ENCODE measurements at places on chromosomes 6 and 20.
A peak's percentile ranks its signal among the peaks of the same experiment; 100 is the strongest.

GRCh38 chr6:36848658-36849441 is 9.6 kb upstream of the CPNE5 start:
- DNase-seq = peak; percentile 26

- no peak for DNase-seq
Measured at GRCh38 chr20:62628691-62629090, 13.6 kb upstream of the SLCO4A1 start.

DNA sequence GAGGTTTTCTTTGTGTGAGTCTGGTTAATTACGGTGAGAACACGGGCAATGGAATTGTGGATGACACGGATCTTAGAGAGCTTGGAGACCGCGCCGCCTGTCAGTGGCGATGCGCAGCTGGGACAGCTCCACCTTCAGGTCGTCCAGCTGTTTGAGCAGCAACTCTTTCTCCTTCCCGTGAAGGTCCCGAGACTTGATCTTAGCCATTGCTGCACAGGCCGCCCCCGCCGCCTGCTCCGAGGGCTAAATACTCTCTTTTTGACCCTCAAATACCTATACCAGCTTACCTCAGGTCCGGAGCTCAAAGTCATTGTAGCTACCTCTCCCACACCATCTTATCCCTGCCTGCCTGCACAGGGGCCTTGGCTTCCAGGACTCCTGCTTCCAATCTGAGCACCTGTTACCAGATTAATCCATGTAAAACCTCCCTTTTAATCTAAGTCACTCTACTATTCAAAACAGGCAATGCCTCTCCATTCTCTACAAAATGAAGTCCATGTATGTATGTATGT is 100.2 kb downstream of the PREP start:
- DNase-seq = no peak

- no peak for DNase-seq
Measured at GRCh38 chr6:12577124-12577850, 139.3 kb upstream of the PHACTR1 start.

- DNase-seq = no peak
Measured at GRCh38 chr6:164086076-164086887, 671.8 kb downstream of the QKI start.

DNA sequence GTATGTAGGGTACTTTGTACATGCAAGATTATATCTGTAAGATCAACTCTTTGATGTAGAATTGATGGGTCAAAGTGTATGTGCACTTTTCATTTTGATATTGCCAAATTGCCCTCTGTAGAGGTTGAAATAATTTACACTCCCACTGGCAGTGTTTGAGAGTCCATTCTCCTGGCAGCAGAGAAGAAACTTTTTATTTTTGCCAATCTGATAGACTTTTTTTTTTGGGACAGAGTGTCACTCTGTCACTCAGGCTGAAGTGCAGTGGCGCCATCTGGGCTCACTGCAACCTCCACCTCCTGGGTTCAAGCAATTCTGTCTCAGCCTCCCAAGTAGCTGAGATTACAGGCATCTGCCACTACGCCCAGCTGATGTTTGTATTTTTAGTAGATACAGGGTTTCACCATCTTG is 199.2 kb downstream of the ZFAND3 start:
- DNase-seq = no peak

DNA sequence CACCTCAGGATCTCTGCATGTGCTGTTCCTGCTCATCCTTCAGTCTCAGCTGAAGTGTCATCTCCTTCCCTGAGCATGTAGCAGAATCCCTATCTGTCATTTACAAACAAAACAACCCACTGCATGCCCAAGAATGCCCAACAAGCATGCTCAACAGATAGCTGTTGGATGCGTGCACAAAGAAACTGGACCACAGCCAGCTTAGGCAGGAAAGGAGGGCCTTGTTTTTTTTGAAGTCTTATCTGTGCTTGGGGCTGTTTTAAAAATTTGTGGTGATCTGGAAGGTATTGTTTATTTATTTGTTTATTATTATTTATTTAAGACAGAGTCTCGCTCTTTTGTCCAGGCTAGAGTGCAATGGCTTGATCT is 18.5 kb upstream of the SLC16A10 start:
- DNase-seq = no peak

DNA sequence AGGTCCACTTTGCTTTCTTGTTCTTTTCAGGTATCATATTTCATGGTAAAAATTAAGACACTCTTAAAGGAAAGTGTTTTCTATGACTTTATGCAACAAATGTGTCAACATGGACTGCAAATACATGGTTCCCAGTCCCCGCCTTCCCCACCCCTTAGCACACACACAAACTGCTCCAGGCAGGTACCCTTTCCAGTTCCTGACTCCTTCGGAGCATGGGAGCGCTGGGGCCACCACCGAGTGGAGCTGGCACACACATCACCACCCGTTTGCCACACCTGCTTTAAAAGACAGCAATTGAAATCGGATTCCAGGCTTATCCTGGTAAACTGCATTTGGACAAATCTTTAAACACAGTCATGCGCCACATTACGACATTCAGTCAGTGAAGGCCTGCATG is 22.2 kb downstream of the RNASET2 start:
- no peak for DNase-seq

- DNase-seq = no peak
Measured at GRCh38 chr6:85544776-85545175, 48.9 kb downstream of the SNX14 start.

GRCh38 chr6:16092990-16093389 is 35.9 kb upstream of the MYLIP start:
- DNase-seq = no peak

DNA sequence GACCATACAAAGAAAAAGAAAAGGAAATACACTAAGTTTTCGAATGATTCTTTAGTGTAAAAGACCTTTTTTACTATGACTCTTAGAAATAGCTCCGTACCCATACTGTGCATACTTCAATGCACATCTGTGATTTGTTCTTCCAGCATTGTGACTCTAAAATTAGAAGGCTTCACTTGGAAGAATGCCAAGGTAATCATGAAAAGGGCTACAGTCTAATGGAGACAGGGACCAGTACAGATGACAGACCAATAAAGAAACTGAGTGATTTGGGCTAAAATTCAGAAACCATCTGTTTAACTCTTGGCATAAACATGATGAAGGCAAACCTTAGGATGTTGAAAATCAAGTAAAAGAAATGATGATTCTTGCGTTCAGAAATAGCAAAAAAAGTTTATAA is 46.3 kb downstream of the CYP39A1 start:
- DNase-seq = peak; percentile 64

GRCh38 chr20:63567386-63568169 is 6.5 kb downstream of the HELZ2 start:
- no peak for DNase-seq

GRCh38 chr6:170417881-170418280 is 111.3 kb downstream of the FAM120B start:
- no peak for DNase-seq

DNA sequence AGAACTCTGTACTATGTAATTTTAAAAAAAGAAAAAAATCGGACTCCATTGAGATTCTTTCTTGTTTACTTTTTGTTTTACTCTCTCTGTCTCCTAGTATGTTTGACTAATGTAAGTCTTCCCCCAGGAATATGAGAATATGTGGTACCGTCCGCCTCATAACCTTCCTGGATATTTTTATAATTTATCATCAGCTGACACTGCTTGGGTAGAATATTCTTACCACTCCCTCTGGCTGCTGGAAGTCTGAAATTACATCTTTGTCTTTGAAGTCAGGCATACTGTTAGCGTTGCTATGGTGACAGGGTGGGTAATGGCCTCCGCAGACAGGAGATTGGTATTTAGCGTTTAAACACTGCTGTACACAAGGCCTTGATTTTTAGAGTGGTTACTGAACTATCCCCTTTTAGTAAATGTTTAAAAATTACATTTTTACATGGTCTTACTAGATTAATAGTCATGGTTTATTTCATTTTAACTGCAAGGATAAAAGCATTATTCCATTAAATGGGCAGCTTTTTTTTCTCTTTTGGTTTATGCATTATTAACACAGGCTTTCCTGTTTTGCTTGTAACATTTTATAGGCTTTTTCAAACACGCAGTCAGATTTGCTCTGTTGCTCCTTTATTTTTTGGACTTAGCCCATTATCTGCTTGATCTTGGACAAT is 176.4 kb downstream of the ARID1B start:
- DNase-seq = peak; percentile 29

- DNase-seq = no peak
Measured at GRCh38 chr6:156701966-156702365, 75.2 kb upstream of the ARID1B start.

- DNase-seq = no peak
Measured at GRCh38 chr20:23156842-23157423, 70.8 kb upstream of the CD93 start.

DNA sequence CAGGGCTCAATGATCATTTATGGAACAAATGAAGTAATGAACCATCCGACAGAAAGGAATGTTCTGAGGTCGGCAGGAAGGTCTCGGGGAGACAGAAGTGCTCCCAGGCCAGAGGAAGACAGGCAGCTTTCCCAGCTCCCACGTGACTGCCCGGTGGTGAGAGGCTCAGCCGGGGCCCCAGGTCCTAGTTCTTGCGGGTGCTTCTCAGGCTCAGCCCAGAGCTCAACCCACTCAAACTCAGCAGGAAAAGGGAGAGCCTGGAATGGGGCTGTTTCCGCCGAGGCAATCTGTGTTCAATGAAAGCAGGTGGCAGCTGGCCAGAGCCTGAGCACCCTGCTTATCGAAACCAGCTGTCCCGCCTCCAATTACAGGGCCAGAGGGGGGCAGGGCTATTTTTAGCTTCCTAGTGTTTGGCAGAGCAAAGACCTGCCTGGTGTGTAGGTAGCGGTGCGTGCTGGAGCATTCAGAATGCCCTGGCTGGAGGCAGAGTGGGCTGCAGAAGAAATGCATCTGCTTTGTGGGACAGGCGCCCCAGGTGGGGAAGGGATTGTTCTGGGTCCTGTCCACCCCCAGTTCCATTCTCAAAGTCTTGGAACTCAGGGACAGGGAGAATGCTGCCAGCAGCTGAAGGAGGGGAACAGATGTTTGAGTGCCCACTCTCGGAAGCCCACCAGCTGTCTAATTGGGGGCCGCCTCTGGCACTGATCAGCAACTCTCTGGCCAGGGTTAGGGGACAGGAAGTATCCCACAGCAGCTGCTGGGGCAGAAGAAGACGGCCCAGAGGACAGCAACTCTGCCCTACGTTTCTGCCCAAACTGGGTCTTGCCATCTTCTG is 145.1 kb downstream of the PREX1 start:
- peak; percentile 96 for DNase-seq

DNA sequence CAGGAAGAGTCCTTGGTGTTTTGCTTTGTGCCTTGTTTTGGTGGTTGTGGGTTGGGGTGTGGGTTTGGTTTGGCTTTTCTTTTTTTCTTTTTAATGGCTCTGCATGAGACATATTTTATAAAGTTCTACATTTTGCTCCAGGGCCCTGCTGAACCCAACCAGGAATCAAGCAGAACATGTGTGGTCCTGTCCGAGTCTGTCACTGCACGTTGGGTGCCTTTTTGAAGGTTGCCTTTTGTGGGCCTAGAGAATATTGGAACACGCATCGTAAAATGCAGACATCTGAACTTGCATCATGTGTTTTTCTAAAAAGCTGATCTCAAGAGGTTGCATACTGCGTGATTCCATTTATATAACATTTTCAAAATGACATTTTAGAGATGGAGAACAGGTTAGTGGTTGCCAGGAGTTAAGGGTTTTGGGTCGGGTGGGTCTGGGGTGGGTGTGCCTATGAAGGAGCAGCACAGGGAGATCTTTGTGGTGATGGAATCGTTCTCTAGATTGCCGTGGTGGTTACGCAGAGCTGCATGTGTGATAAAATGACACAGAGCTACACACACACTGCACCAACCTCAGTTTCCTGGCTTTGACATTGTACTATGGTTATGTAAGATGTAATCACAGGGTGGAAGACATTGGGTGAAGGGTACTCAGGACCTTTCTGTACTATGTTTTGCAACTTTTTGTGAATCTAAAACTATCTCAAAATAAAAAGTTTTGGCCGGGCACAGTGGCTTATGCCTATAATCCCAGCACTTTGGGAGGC is 80.2 kb downstream of the EYA2 start:
- DNase-seq = no peak

Measured in SHP77 (cell line).